Eye (tissue), 1 donor: ENCODE measurements at places on chromosomes 16 and 17.

DNA sequence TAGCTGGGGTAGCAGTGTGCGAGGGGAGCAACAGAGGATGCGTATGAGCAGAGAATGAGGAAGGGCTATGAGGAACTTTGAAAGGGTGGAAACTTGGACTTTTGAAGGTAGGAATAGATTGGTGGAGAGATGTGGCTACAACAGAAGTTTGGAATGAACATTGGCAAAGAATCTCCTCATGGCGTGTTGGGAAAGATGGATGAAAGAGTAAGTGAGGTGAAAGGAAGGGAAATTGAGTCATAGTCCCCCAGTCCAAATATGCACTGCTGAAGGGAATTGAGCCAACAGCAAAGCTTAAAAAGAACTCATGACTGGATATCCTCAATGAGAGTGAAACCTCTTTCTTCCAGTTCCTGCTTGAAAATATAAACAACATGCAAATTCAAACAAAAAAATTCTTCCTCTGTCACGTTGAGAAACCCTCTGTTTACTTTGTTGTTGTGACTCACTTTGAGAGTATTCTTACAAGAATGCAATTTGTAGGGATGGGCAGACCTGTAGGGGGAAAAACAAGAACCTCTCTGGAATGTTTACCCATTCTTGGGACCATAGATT lies 313.2 kb upstream of the KCNJ16 start:
- peak; percentile 9 for DNase-seq

- DNase-seq, result no peak
These were observed 5.3 kb downstream of the UBTF start for GRCh38 chr17:44214230-44214494.

DNA sequence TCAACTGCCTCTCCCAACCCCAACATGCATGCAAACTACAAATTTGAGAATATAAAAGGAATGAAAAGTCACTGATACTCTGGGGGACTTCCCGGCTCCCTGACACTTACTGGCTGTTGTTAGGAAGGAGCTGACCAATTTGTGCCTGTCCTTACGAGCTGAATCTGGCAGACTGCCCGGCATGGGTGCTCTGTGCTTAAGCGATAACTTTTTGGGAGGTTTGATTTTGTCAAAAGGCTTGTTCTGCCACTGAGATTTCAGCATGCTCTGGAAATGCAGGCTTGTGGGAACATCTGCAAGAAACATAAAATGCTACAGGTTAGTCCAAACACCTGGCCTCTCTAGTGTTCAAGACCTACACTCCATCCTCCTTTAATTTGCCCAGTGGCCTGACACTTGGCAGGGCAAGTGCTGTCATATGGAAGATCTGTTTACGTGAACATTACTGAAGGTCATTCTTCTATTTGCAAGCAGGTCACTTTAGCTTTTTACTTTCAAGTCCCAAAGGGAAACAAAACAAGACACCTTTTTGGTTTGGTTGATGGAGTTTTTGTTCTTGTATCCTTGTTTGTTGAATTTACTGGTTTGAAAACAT lies 40.6 kb downstream of the STH start:
- DNase-seq, result no peak

DNA sequence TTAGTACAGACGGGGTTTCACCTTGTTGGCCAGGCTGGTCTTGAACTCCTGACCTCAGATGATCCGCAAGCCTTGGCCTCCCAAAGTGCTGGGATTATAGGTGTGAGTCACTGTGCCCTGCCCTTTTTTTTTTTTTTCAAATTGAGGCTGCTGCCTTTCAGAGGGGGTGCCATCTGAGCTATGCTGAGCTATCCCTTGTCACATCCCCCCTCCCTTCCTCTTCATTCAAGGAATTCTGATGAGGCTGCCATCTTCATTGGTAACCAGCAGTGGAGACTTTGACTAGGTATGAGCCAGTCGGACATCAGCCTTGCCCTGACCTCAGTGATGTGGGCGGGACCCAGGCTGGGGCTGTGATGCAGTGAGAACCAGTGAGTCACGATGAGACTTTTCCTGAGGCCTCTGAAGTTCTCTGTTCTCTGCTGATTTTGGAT lies 24.4 kb upstream of the GPT2 start:
- DNase-seq, result no peak
